ENCODE measurements at places on chromosomes 2 and 18.

GRCh38 chr2:84496386-84496785 is 19.9 kb upstream of the DNAH6 start:
- no peak for DNase-seq

GRCh38 chr18:47417807-47418206 is 166.3 kb upstream of the SKOR2 start:
- no peak for DNase-seq

GRCh38 chr2:148614014-148614321 is 30.6 kb upstream of the EPC2 start:
- DNase-seq = no peak

- no peak for DNase-seq
These were observed 96.0 kb downstream of the ACKR3 start for GRCh38 chr2:236665572-236666118.

DNA sequence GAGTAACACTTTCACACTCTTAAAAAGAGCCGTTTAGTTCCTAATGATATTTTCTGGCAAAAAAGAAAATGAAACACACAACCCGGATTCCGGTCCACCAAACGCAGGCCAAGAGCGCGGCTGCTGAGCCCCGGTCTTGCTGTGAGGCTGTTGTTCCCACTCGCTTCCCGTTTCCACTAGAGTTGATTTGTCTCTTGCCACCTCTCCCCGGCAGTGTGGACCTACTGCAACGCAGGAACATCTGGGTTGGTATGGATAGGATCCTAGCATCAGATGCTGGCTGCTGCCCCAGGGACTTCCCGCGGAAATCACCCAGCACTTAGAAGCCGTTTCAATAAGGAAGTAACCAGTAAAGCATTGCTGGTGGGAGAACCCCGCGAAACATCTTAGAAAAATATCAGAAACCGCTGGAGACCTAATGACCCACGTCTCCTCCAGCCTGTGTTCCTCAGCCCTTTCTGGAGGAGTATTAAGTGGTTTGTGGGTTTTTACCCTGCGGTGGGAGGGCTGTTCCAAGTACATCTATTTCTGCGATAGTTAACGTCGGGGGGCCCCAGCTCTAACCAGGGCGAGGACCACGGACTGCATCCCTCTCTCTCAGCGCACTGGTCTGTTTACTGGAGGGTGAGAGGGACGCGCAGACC is 939 bp downstream of the DOCK10 start:
- peak; percentile 72 for DNase-seq

DNA sequence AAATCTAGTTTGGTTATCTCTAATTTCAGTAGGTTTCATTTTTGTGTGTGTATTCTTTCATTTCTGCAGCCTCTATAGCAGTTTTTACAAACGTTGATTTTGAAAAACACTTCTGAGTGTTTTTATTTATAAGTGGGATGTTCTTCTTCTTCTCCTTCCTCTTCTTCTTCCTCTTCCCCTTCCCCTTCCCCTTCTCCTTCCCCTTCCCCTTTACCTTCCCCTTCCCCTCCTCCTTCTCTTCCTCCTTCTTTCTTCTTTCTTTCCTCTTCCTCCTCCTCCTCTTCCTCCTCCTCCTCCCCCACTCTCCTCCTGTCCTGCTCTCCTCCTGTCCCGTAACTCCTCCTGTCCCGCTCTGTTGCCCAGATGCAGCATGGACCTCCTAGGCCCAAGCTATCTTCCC is 4.2 kb downstream of the UGGT1 start:
- no peak for DNase-seq

- no peak for DNase-seq
These were observed 283.9 kb upstream of the ACVR2A start for GRCh38 chr2:147560810-147561535.

DNA sequence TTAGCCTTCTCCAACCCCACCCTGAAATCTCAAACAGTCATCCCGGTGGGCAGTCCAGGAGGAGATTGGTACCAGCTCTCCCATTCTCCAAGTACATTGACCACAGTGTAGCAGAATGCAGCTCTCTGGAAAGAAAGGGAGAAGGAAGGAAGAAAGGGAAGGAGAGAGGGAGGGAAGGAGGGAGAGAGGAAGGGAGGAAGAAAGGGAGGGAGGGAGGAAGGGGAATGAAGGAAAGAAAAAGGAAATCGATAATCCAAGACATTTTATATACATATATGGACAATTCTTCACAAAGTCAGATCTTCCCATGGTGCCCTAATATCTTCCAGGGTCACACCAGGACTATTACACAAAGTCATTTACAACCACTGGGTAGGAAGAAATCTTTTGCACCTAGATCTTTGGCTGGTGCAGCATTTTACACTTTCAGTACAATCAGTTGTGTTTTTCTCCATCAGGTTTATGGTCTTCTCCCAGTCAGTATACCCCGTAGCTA is 58.8 kb downstream of the ARHGEF33 start:
- no peak for DNase-seq

DNA sequence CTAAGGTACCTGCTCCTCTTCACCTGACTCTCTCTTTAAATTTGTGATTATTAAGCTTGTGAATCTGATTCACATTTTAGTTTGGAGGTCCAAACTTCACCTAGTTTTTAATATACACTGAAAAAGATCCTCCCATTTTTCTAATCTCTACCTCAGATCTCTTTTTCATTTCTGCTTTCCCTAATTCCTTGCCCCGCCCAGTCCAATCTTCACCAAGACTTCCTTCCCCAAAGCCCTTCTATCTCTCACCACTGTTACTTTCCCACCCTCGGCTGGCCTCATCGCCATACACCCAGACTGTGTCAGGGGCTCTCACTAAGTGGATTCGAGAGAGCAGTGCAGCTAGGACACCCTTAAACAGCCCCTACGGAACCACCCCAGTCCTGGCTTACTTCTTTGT is 40.0 kb downstream of the LBH start:
- DNase-seq = no peak

- DNase-seq = no peak
These were observed 81.9 kb downstream of the MEP1B start for GRCh38 chr18:32271672-32272208.

- no peak for DNase-seq
These were observed at the start of gene NOSTRIN for GRCh38 chr2:168801961-168802858. TSS of gene NOSTRIN (plus strand) at chr2:168802637. CDS start at chr2:168802647, 10 bp downstream.

GRCh38 chr2:67660871-67661270 is 263.7 kb downstream of the ETAA1 start:
- no peak for DNase-seq

GRCh38 chr2:203453858-203454451 is 81.1 kb downstream of the RAPH1 start:
- no peak for DNase-seq

DNA sequence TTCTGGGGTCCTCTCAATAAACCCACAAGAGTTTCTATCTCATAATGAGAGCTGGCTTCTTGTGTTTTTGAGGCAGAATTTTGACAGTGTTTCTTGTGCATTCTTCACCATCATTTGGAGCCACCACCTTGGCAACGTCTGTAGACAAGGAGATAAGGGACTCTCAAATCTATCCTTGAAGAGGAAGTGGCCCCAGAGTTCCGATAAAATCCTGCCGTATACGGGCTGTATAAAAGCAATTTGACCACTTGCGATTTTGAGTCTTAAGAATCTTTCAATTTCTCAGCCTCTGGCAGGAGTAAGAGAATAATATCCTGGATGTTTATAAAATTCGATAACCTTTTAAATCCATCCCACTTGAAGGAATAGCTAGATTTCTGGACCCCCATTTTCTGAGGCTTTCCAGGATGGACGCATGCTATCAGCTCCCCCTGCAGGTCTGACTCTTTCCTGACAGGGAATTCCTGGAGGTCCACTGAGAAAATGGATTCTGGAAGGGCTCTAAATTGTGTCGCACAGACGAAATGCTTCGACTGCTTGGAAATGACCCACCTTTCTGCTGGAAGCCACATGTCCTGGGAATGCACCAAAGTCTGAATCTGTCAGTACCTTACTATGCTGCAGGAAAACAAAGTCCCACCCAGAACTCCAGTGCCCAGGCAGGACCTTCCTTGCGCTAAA is 54.1 kb downstream of the E2F6 start:
- no peak for DNase-seq

- no peak for DNase-seq
These were observed 18.9 kb downstream of the FAM178B start for GRCh38 chr2:96967436-96967835.

DNA sequence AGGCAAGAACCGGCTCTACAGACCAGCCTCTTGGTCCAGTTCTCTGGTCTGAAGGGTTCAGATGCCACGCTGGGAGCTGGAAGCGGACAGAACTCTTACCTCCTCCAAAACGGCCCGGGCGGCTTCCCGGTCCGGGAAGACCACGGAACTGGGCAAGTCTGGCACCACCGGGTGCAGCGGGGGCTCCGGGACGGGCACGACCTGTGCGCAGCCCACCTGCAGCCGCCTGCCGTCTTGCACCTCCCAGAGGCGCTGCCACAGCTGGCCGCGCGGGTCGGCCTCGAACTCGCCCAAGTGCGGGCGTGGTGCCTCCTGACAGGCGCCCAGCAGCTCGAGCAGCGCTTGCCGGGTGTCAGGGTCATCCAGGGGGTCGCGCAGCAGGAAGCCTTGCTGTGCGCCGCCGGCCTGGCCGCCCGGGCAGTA is 773 bp downstream of the CMPK2 start:
- no peak for DNase-seq

DNA sequence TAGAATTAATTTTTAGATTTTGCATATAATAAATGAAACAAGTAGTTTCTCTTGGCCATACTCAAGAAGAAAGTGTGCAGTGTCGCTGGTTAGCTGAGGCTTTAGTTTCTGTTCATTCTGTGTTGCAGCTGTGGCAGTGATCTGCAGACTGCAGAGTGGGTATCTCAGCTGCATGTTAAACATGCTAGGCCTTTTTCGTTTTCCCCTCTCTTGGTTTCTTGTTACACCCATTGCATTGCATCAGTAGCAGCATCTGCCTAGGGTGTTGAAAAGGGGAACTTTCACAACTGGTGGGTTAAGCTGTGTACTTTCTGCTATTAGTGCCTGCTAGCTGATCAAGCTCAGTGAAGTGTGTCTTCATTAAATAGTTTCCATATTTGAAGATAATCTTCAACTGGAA is 51.3 kb downstream of the ACSL3 start:
- DNase-seq = no peak

DNA sequence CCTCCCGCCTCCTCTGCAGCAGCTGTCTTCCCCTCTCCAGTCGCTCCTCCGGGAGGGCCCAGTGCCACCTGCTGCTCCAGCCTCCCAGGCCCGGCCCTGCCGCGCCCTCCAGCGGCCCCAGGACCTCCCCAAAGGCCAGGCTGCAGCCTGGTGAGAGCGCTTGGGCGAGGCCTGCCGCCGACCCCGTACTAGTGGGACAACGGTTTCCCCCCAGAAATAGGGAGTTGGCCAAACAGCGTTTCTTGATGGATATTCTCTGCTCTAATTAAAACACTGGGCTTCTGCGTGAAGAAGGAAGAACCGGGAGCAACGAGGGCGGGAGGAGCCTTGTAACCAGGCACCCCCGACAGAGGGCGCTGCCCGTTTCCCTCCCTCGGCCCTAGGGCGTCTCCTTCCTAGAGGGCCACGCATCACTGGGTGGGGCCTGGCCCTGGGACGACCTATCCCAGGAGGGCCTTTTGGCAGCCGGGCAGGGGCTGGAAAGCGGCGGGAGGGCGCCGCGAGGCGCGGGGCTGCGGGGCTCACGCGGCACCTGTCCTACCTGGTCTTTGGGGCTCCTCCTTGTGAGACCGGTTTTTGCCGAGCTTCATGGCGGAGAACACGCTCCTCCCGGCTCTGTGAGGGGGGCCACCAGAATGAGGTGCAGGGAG is 25.4 kb upstream of the OTOF start:
- DNase-seq = peak; percentile 3

DNA sequence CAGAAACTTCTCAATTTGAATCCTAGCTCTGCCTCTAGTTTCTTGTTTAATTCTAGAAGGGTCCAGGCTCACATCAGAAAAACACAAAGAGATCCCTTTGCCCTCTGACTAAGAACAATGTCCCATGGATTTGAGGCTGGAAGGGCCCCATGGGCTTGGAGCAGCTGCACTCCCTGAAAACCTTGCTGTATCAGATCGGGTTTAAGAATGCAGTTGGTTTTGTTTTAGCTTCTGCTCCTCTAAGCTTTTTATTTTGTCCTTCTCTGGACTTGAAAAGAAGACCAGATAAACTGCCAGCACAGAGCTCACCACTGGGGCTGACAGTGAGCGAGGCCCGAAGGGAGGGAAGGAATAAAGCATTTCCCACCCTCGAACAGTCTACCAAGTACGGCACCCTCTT is 69.2 kb upstream of the WIPF1 start:
- no peak for DNase-seq

DNA sequence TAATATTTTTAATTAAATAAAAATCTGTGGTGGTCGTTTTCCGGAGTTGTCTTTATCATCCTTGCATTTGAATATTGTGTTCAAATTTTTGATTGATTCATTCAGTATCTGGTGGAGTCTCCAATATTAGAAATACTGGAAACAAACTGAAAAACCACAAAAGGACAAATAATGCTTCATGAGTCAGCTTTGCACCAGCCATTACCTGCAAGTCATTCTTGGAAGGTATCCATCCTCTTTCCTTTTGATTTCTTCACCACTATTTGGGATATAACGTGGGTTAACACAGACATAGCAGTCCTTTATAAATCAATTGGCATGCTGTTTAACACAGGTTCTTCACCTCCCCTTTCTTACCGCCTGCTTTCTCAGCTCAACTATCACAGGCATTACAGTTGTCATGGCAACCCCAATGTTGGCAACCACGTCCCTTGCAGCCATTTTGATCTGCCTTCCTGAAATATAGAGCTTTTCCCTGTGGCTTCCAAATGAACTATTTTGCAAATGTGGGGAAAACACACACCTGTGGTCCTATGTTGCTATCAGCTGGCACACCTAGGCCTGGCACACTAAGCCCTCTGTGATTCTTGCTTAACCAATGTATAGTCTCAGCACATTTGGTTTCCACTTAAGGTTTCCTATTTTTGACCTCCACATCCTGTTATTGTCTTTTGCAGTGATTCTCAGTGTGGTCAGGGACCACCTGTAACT is 6.5 kb downstream of the CTLA4 start:
- no peak for DNase-seq

GRCh38 chr2:160332318-160332717 is 132.2 kb upstream of the ITGB6 start:
- no peak for DNase-seq

GRCh38 chr2:50863856-50864255 is 168.1 kb downstream of the NRXN1 start:
- DNase-seq = no peak

Data from hypothalamus (tissue), 51 donors.